Activated CD4-positive, alpha-beta memory T cell treated with anti-CD3 and anti-CD28 coated beads, Interleukin-2, amount 10 ng/mL, durations not matched to agents 7 days and 5 days (primary cell): ENCODE measurements at places on chromosomes 1 and 21. TPM values are rescaled to one million over a fixed set of nuclear protein-coding genes. Genes with fewer than 3 reads are reported as not detected.
A peak's percentile ranks its signal among the peaks of the same experiment; 100 is the strongest.

- no peak for DNase-seq
These were observed 30.4 kb downstream of the MORC3 start for GRCh38 chr21:36350282-36350910.

DNA sequence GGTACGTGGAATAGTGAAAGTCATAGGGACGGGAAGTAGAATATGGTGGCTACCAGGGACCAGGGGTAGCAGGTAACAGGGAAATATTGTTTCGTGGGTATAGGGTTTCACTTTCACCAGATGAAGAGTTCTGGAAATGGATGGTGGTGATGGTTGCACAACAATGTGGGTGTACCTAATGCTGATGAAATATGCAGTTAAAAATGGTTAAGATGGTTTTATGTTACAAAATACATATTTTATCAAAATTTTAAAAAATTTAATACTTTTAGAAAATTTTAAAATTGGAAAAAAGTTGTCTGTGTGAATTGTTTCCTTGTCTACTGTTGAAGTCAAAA lies 55.5 kb upstream of the TLR5 start:
- no peak for DNase-seq

GRCh38 chr1:35288761-35289160 lies 20.3 kb downstream of the ZMYM4 start:
- no peak for DNase-seq

DNA sequence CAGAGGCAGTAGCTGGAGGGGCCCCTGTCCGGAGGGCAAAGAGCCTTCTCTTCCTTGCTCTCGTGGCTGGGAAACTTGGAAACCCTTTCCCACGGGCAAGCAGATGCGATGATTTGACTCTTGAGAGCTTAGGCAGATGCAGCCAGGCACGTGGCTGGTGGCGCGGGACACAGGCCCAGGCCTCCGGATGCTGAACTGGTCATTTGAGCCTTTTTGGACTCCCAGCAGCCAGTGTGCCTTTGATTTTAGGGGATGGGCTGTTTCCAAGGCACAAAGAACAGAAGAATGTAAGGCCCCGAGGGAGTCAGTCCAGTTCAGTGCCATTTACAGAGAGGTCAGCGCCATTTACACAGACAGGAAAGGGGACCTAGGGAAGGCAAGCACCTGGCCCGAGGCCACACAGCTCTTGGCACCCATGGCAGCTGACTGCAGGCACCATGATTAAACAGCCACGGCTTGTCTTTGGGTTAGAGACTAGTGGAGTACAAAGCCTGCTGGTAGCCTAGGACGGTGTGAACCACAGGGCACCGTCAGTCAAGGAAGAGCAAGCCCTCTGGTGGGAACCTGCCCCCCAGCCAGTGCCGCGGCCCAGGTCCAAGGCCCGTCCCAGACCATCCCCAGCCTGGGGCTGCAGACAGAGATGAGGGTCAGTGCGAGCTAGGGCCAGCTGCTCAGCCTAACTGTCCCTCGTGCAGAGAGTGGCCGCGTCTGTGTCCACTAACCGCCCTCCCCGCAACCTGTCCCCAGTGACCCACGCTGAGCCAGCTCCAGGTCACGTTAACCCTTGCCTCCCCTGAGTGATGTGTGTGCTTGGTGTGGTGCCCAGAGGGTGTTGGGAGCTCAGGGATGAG lies 20.4 kb upstream of the CCDC27 start:
- no peak for DNase-seq

DNA sequence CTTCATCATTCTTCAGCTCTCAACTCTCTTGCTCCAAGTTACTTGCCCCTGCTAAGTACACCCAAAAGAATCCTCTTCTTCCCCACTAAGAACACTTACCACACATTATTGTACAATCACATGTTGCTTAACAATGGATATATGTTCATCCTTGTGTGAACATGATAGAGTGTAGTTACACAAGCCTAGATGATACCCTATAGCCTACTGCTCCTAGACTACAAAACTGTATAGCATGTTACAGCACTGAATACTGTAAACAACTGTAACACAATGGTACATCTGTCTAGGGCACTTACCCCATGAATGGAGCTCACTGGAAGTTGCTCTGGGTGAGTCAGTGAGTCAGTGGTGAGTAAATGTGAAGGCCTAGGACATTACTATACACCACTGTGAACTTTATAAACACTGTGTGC lies 77.4 kb downstream of the RERE start:
- no peak for DNase-seq

DNA sequence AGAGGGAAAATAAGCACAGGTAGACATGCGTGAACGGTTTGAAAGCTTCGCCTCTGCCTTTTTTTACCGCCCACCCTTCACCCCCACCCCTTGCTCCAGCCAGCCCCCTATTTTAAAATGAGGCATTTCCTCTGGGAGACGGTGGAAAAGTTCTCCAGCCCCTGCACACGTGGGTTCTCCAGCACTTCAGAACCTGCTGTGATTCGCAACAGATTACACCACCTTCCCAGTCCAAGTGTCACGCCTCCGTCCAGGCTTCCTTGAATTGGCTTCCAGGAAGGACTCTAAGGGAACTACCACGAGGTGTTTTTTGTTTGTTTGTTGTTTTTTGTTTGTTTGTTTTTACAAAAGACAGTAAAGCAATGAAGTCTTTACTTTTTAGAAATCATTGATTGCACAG lies 2.6 kb downstream of the LRRC7 start:
- no peak for DNase-seq

- no peak for DNase-seq
These were observed 14.3 kb upstream of the KCNK1 start for GRCh38 chr1:233599542-233600073.

DNA sequence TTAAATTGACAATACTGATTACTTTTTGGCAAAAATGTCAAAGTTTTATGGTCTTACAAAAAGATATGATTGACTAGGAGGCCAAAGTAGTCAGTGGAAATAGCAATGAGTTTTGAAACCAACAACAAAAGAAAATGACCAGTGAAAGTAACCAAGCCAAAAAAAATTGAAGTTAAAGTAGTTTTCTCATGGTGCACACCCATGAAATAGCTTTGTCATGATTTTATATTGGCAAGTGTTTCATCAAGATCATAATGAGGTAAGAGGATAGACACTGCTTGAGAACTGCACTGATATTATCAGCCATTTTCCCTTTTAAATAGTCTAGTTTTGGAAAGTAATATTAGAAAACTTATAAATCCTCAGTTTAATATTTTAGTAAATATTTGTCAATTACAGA lies 206.2 kb upstream of the ADAMTS5 start:
- no peak for DNase-seq

DNA sequence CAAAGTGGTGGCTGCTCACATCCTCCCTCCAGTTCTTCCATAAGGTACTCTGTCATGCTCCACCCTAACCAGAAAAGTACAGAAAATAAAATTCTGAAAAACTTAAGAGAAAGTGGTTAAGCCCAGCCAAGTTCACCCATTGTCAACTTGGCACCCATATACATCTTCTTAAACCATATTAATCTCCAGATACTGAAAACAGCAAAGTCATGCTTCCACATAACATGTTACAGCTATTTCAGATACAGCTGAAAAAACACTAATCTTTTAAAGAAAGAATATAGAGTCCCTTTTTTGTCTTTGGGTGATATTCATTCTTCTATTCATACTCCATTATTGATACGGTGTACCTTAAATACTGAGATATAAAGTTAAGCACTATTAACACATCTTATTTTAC lies 577.8 kb downstream of the KCNT2 start:
- no peak for DNase-seq

DNA sequence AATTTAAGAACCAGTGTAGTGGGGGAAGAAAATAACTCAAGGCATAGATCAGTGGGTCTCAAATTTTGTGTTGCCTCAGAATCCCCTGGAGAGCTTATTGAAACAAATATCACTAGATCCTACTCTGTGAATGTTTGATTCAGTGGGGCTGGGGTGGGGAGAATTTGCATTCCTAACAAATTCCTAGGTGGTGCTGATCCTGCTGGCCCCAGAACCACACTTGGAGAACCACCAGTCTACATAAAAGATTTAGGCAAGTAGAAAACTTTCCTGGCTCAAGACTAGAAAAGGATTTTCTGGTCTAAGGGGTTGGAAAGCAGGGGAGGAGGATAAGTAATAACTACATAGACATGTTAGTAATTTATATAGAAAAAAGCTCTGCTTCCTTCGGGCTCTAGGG lies 34.1 kb upstream of the C1orf21 start:
- DNase-seq = no peak

DNA sequence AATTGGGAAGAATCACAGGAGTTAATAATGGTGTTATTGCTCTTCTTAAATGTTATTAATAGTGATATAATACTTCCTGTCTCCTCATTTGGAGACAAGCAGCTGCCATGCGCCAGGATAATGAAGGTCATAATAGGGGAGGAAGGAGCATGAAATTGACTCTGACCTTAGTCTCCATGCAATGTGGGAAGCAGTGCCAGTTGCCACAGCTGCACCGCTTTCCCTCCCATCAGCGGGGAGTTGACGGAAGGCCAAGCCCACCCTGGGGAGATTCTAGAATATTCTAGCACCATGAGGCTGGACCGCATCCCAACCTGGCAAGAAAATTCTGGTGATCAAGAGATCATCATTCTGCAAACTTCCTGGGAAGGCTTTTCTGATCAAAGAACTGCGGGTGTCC lies 11.0 kb upstream of the OLIG1 start:
- no peak for DNase-seq

GRCh38 chr1:237199026-237199425 lies 157.0 kb downstream of the RYR2 start:
- DNase-seq = no peak

DNA sequence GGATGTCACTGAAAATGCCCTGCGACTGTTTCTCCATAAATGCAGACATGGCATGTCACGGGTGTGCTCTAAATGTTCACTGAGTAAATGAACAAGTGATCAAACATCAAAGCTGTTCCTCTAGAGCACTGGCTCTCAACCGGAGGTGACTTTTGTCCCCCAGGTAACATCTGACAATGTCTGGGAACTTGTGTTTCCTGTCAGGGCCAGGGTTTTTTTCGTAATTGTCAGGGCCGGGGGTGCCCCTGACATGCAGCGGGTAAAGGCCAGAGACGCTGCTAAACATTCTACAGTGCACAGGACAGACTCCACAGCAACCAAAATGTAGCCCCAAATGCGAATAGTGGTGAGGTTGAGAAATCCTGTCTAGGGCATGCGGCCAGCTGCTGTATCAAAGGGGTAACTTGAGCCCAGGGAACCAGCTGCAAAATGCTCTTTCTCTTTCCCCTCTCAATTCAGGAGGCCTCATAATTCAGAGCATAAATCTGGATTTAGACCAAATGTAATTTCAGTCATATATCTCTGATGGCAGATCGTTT lies 2.0 kb downstream of the ALDH4A1 start:
- no peak for DNase-seq

GRCh38 chr1:91707890-91708218 lies 178.1 kb downstream of the TGFBR3 start:
- no peak for DNase-seq

GRCh38 chr1:175742790-175743459 lies 470 bp downstream of the TNR start:
- no peak for DNase-seq

GRCh38 chr1:235834620-235835019 lies 32.1 kb downstream of the LYST start:
- DNase-seq = no peak

DNA sequence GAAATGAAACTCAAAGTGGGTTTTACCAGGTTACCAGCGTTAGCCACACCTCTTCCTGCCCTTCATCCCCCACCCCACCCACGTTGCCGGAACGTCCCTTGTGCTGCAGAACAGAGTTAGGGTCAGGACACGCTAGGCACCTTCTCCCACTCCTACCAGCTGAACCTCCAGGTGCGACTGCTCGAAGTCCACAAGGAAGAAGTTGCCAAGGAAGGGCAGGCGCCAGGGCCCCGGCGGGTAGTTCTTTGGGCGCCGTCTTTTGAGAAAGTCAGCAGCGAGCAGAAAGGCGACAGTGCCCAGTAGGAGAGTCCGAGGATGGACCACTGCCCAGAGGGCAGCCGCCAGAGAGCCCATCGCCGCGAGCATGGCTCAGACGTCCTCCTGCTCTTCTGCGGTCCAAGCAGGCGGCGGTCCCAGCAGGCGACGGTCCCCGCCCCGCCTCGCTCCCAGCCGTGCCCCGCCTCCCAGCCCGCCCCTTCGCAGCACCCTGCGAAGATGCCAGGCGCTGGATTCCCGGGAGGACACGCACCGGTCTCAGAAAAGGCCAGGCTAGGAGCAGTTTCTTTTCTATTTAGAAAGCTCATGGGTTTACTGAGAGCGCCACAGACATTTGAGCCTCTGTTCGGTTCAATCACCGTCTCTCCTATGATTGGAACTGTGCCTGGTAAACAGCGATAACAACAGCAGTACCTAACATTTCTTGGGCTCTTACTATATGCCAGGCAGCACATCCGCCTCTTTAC lies at the start of gene CYP2J2:
CYP2J2 (minus strand) TSS at position 393 of the 743 bp plus-strand sequence; CDS start at position 366, 27 bp downstream.
- peak; percentile 39 for DNase-seq

- DNase-seq = no peak
These were observed 1.1 kb downstream of the TXNIP start for GRCh38 chr1:145995148-145995881.

- DNase-seq = peak; percentile 27
These were observed 5.1 kb upstream of the INAVA start for GRCh38 chr1:200889571-200889970.

- DNase-seq = peak; percentile 49
These were observed 58.4 kb upstream of the COL6A1 start for GRCh38 chr21:45923146-45923545.

DNA sequence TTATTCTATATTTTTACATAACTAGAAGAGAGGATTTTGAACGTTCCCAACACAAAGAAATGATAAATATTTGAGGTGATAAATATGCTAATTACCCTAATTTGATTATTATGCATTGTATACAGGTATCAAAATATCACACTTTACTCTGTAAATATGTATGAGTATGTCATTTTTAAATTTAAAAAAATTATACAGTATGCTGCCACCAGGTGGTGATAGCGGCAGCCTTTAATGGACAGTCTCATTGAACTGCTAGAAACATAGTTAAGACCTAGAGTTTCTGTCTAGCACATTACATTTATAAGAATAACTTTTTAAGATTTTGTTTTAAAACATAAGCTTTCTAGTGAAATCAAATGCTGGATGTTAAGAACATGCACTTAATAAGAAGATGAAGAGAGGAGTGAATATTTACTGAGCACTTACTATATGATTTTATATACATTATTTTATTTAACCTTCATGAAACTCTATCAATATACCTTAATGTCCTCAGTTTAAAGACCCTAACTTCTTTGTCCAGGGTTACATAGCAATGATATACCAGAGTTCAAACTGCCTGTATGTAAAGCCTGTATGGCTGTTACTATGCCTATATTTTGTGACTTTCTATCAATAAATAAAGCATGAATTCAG lies 207.1 kb downstream of the NUF2 start:
- no peak for DNase-seq

Gene KCNT2
- total RNA-seq = not detected

Gene FOXD2
- total RNA-seq = 0.65 TPM

Gene ZNF683
- total RNA-seq = 0.18 TPM

Gene GUCA2A
- not detected for total RNA-seq

Gene GBP6
- 0.38 TPM for total RNA-seq
